Hypothalamus (tissue), 51 donors: ENCODE measurements at places on chromosomes 16 and 17.

GRCh38 chr17:7191571-7192270 is 12.6 kb upstream of the ASGR1 start:
- peak; percentile 40 for DNase-seq

DNA sequence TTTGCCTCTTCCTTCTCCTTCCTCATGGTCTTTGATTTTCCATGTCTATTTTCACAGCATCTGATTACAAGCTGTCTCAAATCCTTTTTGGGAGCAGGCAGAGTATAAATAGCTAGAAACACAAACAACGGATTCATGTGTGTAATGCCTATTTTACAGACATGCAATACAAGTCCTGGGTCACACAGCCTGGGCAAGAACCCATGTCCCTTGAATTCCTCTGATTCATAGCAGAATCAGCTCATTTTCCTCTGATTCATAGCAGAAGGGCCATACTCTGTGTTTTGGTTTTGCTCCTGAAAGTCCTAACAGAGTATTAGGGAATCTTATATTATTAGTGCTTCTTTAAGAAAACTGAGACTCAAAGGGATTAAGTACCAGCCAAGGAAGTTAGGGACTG is 71.3 kb downstream of the IRX5 start:
- no peak for DNase-seq

- peak; percentile 45 for DNase-seq
Measured at GRCh38 chr16:11673091-11674000, 5.1 kb downstream of the SNN start.

- no peak for DNase-seq
Measured at GRCh38 chr17:45791935-45792334, 7.8 kb downstream of the CRHR1 start.

GRCh38 chr16:743794-744500 is 3.1 kb upstream of the CIAO3 start:
- no peak for DNase-seq

GRCh38 chr17:80363518-80364090 is 51.4 kb upstream of the ENDOV start:
- no peak for DNase-seq

DNA sequence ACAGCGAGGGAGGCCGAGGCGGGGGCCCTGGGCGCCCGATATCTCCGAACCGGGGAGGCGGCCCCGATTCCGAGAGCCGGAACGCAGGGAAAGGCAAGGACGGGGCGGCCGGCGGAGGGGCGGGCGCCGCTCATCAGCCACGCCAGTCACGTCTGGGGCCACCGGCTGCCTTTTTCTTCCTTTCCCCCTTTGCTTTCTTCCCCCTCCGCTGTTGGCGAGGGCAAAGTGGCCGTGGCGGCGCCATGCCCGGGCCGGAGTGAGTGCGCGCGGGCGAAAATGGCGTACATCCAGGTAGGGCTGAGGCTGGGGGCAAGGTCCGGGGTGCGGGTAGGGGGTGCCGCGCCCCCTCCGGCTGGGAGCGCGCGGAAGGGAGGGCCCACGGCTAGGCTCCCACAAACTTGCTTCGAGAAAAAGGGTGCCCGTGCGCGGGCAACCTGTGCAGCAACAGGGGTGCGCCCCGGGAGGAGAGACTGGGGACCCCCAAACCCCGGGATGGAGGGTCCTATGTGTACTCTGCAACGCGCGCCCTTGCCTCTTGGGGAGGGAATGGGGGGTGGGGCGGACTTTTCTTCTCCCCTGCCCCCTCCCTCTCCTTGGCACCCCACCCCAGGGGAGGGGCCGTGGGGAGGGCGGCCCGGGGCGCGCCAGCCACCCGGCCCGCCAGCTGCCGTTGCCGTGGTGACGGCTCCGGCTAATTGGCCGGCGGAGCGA is 486 bp downstream of the SYT17 start:
- peak; percentile 60 for DNase-seq

DNA sequence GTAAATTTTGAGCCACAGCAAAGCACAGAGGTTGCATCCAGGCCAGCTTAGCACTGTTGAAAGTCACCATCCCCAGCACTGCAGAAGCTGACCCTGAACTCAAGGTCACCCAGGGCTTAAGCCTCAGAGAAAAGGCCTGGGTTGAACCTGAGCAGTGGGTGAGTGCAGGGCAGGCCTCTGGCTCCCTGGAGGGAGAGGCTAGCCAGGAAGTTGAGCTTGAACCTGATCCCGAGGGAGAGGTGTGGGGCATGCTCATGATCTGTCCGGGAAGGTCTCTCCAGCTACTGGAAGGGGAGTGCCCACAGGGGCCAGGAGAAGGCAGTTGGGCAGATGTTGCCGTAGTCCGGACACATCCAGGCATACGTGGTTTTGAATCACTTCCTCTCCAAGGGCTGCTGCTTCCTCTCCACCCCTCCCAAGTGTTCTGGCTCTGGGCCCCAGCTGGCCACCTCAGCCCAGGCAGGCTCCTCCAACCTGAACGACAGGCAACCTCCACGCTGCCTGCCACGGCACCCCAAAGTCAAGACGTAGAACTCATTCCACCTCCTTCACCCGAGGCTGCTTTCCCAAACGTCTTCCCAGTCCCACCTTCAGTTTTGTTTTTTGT is 18.4 kb downstream of the CARHSP1 start:
- DNase-seq = no peak
